ENCODE measurements at places on chromosomes 16 and 17.

DNA sequence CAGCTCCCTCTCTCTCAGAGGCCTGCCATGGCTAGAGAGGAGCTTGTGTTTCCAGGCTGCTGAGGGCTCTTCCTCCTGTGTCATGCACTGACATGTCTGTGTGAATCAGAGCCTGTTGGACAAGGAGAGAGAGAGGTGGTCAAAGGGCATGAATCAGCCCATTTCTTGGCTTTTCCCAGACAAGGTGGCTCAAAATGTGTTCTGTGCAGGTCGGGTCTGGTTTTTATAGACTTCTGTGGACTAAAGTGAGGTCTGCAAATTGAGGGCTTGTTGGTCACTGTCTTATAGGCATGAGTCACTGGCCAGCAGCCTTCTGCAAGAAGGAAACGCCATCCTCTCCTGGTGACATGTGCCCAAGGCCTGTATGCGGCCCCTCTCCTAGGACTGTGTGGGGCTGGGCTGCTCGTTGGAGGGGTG lies 97.9 kb downstream of the FOXL1 start:
- no peak for DNase-seq

DNA sequence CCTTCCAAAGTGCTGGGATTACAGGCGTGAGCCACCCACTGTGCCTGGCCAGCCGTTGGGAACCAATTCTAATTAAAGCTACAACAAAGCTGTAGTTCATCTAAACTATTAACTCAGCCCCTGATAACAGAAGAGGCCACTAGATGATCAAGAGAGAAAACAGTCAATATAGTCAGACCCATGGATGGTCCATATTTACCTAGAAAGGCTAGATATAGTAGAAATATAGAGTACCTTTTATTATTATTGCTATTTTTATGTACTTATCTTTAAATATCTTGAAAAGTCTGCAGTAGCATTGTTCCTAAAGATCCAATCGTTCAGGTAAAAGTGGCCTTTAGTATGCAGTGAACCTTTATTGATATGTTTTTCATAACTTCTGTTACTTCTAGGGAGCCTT lies 43.2 kb downstream of the RNF213 start:
- no peak for DNase-seq

DNA sequence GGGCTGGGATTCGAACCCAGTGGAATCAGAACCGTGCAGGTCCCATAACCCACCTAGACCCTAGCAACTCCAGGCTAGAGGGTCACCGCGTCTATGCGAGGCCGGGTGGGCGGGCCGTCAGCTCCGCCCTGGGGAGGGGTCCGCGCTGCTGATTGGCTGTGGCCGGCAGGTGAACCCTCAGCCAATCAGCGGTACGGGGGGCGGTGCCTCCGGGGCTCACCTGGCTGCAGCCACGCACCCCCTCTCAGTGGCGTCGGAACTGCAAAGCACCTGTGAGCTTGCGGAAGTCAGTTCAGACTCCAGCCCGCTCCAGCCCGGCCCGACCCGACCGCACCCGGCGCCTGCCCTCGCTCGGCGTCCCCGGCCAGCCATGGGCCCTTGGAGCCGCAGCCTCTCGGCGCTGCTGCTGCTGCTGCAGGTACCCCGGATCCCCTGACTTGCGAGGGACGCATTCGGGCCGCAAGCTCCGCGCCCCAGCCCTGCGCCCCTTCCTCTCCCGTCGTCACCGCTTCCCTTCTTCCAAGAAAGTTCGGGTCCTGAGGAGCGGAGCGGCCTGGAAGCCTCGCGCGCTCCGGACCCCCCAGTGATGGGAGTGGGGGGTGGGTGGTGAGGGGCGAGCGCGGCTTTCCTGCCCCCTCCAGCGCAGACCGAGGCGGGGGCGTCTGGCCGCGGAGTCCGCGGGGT lies at the start of gene CDH1:
Gene CDH1 (plus strand): TSS at position 247 of the 684 bp plus-strand sequence. CDS start 124 bp downstream, at position 371.
- DNase-seq = peak; percentile 70

DNA sequence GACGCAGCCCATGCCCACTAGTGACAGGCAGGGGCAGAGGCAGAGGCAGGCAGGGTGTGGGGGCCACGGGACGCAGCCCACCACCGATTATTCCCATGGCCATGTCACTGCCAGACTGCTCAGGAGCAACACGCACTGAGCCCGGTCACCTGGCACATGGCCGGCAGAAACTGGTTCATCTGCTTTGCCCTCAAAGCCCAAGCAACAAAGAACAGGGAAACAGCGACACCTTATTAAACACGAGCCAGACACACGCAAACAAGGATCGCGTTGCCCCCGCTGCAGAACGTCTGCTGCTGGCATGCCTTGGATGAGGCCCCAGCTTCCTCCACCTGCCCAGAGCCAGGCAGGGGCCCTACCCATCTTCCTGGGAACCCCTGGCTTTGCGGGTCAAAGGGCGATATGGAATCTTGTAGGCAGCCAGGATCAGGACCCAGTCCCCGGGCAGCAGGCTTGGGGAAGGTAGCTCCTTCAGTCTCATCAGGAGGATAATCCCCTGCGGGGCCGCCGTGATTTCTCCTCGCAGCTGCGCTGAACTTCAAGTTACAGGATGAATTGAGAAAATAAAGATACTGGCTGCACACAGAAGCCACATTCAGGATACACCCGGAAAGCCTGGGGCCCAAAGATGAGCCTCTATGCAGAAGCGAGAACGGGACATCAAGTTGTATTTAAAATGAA lies 4.8 kb downstream of the TBC1D16 start:
- DNase-seq = peak; percentile 90

- DNase-seq = no peak
These were observed 1.3 kb upstream of the DNAI2 start for GRCh38 chr17:74272731-74273201.

DNA sequence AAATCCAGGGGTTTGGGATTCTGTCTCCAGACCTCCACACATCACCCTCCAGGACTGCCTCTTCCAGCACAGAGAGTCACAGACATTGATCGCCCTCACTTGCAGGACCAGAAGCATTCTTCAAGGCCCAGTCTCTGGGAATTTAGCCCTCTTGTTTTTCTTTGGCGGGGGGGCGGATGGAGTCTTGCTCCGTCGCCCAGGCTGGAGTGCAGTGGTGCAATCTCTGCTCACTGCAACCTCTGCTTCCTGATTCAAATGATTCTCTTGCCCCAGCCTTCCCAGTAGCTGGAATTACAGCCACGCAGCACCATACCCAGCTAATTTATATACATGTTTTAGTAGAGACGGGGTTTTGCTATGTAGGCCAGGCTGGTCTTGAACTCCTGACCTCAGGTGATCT lies 8.5 kb upstream of the ITGAL start:
- DNase-seq = no peak

- no peak for DNase-seq
These were observed at the start of gene EVI2A for GRCh38 chr17:31321481-31321880. Gene EVI2A, minus strand, starts transcription at chr17:31321622. Its CDS starts 2,609 bp downstream, at chr17:31319013.

DNA sequence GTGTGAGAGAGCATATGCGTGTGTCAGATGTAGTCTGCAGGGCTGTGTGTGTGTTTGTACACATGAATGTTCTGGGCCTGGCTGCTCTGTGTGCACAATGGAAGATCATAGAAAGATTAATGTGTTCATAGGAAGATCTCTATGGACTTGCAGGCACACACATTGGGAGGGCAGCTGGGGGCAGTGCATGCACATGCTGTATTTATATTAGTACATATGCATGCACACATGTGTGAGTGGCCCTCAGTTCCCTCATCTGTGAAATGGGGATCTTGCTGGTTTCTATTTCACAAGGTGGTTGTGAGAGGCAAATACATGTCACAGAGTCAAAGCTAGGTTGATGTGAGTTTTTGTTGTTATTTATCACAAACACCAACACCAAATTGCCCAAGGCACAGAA lies 2.1 kb downstream of the CA7 start:
- DNase-seq = no peak

DNA sequence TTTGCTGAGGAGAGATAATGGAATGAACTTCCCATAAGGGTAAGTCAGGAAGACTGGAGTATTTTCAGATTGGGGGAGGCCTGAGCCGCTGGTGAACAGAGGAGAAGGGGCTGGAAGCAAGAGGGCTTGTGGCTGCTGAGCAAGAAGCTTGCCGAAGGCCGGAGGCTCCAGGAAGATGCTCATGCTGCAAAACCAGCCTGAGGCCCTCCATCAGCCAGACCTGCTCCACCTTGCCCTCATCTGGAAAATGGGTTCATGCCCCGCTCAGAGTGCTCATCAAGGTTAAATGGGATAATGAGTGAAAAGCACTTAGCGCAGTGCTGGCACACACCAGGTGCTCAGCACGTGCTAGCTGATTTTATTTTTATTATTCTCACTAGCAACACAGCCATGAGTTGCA lies 5.5 kb upstream of the ASGR1 start:
- DNase-seq = no peak

DNA sequence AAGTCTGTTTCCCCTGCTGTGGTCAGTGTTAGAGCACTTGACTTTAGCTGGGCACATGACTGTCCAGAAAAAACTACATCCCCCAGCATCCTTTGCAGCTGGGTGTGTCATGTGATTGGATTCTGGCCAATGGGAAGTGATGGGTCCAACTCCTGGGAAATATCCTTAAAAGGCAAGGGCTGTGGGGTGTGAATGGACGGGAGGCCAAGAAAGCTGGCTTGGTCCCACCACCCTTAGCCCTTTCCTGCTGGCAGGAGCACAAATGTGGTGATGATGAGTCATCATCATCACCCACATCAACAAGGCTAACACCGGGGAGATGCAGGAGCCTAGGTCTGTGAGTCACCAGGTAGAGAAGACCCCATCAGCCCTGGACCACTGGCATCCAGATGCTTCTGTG lies 341.7 kb downstream of the C16orf95 start:
- no peak for DNase-seq

Data from NCI-H2029 (cell line).